ENCODE measurements at places on chromosomes 4 and X.

DNA sequence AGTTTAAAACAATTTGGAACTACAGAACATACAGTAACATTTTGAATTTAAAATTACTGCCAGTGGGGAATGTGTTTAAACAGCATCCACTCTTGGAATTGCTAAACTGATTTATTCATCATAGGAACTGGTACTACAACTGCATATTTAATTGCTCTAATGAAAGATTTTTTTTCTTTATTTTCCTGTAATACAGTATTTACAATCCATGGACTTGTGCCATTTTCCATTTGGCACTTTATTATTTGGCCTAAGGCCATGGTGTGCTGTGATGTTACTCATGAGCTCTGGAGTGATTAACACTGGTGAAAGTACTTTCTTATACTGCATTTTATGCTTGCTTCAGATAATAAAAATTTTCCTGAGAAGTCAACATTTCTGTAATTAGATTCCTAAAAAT, 69.7 kb upstream of the NUDT6 start:
- no peak for DNase-seq

DNA sequence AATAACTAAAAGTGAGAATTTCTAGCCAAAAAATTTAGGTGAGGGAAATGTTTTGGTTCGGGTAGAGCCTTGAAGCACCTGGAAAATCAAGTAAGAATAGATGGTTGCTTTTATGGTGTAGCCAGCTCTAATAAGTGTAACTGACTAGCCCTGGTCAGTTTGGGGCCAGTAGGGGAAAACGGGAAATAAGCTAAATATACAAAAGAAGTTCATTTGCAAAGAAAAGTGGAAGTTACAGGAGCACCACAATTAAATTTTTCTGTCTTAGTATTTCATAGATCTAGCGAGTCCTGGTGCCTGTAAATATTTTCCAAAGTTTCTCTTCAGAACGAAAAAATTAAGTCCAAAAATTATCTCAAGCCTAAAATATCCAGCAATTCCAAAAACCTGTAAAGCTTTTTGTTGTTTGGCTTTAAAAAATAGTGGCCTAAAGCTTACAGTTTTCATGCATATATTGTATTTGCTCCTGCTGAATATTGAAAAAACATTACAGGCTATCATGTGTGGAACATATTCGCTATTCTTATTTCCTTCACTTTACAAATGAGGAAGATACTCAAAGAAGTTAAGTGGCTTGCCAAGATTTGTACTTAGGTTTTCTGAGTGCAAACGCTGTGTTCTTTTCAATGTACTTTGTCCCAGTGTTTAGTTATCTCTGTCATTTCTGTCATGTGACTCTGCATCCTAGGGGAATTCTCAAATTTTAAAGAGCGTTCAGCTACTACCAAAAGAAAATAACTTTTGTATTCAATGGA, 7.3 kb upstream of the PTPN13 start:
- DNase-seq = no peak

GRCh38 chr4:108337923-108338322, 169.2 kb upstream of the LEF1 start:
- no peak for DNase-seq

- no peak for DNase-seq
These were observed 53.6 kb upstream of the HPSE start for GRCh38 chr4:83388313-83388676.

- no peak for DNase-seq
These were observed 230.4 kb downstream of the CRLF2 start for GRCh38 chrX:981791-982626.

GRCh38 chrX:11375614-11376119, 82.5 kb downstream of the AMELX start:
- DNase-seq = no peak

DNA sequence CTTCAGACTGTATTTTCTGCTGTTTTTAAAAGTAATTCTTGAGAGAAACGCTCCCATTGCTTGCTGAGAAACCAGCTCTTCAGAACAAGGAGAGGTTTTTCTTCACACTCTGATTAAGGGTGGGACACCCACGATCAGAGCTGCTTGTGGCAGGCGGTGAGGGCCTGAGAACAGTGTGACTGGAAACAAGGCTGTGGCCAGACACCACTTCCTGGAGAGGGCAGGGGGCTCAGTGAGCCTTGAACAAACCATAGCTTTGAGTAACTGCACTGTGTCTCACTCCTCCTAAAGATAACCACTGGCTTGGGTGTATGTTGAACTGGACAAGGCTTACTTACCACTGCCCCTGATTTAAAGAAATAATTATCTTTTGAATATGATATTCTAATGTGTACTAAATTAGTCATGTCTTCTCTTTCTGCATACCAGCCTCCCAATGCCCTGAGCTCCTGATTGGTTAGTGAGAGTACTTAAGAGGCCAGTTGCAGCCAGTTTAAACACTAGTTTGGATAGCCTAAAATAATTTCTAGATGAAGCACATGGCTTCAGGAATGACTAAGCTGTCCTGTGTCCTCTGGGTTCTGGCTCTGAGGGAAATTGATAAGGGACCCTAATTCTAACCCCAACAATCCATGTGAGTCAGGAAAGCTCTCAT, 3.7 kb upstream of the GPR82 start:
- DNase-seq = no peak

- DNase-seq = peak; percentile 6
These were observed 10.6 kb upstream of the ELF4 start for GRCh38 chrX:130120746-130121504.
